Fibroblast of skin of back (primary cell): ENCODE measurements at places on chromosomes 3 and 15.

GRCh38 chr3:116179091-116179490, 266.2 kb downstream of the LSAMP start:
- DNase-seq = peak; percentile 72

- peak; percentile 42 for DNase-seq
These were observed 107.9 kb downstream of the ATG7 start for GRCh38 chr3:11379824-11380701.

GRCh38 chr3:62604298-62604697, 230.9 kb upstream of the FEZF2 start:
- DNase-seq = peak; percentile 90

DNA sequence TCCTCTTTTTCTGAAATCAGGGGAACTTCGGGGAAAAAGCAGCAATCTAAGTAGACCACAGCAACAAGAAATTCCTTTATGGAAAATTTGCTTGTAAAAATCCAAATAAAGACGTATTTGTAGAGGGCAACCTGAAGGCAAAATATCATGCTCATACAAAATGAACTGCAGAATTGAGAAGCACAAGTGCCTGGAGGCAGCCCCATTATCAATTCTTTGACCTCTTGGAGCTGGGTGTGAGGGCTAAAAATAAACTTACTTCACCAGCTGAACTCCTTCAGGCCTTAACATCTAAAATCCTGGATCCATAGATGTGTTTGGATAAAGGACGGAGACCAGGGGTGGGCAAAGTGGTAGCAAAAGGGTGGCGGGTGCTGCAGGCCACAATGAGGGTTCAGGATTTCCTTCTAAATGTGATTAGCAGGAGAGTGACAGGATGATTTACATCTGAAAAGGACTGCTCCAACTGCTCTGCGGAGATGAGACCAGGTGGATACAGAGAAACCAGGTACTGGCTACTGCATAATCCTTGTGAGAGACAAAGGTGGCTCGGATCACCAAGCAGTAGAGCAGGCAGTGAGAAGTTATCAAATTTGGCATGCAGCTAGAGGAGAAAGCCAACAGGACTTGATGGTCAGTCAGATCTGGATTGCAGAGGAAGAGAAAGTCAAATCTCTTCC, 81.7 kb upstream of the TJP1 start:
- DNase-seq = no peak

DNA sequence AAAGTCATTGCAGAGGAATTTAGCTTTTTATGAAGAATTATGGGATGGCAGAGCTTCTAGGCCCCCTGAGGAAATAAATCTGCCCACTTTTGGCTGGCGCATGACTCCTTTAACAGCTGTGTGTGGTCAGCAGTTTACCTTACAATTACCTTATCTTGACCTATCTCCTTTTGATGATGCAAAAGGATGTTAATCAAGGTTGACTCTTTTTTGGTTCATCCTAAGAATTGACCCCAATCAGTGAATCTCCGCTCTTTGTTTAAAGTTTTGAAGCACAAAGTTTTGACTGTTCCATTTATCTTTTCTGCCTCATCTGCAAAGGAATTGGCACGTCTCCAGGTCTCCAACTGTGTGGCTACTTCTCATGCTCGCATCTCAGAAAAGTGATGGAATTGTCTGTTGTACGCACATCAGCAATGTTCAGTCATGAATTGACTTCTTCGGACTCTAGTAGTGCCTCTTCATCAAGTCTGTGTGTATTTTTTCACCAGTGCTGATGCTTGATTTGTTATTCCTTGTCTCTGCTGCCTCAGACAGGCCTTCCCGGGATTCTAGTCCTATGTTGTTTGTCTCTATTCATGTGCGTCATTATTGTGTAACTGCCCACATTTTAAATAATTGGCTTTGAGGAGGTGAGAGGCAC, 196.2 kb upstream of the CFAP20DC start:
- peak; percentile 28 for DNase-seq

- DNase-seq = peak; percentile 64
These were observed 124.6 kb downstream of the ARRDC4 start for GRCh38 chr15:98085003-98085639.

- DNase-seq = no peak
These were observed 101.4 kb downstream of the LMLN start for GRCh38 chr3:198061119-198062067.

GRCh38 chr15:68385671-68386586, 46.0 kb downstream of the ITGA11 start:
- no peak for DNase-seq

DNA sequence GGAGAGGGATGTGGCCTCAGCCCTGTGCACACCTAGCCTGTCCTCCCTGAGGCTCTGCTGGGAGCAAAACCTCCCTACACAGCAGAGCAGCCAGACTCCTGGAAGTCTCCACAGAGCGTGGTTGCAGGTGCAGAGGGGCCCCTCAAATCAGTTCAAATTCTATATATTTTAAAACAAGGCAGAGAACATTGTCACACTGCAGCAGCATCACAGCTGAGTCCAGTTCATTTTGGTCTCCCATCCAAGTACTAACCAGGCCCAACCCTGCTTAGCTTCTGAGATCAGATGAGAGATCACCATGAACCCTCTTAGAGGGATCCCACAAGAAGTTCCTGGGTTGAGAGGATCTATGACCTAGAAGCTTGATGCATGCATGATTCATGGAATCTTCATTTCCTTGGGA, 331.0 kb upstream of the RGMA start:
- DNase-seq = peak; percentile 11

DNA sequence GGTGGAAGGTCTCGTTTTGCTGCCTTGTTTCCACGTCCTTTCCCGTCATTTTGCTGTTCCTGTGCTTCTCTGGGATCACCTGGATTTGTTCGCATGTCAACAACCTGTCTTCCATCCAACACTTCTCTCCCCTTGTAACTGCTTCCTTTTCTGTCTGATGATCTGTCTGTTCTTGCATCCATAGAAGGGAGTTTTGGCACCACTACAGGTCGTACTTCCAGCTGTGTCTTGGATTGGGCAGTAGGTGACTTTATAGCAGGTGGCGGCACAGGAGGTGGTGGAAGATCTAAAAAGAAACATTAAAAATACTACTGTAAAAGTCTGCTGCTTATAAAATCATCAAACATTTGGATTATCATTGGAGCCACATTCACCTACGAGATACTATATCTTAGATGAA, 1161.0 kb downstream of the ROBO1 start:
- no peak for DNase-seq

GRCh38 chr3:70075101-70075500, 75.6 kb downstream of the SAMMSON start:
- peak; percentile 42 for DNase-seq

DNA sequence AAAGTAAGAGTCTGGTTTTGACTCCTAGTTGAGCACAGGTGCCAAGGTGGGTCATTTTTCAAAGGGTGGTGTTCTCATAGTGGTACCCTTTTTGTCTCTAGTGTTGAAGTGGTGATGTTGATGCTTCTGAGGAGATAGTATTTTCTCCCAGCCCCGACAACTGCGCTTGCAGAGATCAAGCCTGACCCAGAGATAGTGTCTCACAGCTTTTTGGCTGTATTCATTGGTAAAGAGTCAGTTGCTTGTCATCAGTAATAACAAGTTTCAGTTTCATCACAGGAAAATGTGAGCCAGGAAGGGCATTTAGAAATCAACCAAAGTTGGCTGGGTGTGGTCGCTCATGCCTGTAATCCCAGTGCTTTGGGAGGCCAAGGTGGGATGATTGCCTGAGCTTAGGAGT, 139.3 kb downstream of the NFKBIZ start:
- no peak for DNase-seq

- no peak for DNase-seq
These were observed 2.5 kb downstream of the RORA start for GRCh38 chr15:61226361-61227256.

DNA sequence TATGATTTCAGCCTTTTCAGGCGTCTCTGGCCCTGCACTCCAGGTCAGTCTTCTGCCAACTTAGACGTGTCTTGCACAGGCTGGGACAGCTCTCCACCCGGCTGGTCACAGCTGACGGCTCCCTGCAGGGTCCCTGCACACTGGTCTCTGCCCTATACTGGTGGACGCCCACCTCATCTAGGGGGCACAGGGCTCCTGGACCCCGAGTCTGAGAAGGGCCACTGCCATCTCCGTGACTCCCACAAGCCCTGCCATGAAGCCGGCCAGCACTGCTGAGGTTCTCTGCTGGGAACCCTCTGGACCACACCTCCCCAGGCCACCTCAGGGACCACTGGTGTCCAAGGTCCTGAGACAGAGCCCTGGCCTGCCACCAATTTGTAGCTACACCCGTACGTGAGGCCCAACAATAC, 40.5 kb downstream of the CYFIP1 start:
- DNase-seq = no peak

- DNase-seq = no peak
These were observed 337.6 kb downstream of the EFHB start for GRCh38 chr3:19596408-19596807.

DNA sequence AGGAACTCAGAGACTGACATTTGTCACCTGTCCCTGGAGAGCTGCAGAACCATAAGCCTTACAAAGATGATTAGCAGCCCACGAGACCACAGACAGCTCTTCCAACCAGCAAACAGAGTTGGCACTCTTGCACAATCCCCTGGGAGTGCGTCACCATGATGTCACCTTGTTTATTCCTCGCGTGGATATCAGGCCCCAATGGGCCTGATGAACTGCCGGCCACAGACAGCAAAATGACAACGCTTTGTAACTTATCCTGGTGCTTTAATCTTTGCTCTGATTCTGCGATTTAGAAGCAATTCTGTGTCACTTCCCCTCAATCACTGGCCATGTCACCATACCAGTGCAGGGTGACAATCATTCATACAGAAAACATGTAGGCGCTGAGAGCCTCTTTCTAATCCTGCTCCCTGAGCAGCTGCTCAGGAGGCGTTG, 89.2 kb downstream of the TAMM41 start:
- peak; percentile 27 for DNase-seq

- no peak for DNase-seq
These were observed 1.1 kb downstream of the TFDP2 start for GRCh38 chr3:142148044-142148791.

DNA sequence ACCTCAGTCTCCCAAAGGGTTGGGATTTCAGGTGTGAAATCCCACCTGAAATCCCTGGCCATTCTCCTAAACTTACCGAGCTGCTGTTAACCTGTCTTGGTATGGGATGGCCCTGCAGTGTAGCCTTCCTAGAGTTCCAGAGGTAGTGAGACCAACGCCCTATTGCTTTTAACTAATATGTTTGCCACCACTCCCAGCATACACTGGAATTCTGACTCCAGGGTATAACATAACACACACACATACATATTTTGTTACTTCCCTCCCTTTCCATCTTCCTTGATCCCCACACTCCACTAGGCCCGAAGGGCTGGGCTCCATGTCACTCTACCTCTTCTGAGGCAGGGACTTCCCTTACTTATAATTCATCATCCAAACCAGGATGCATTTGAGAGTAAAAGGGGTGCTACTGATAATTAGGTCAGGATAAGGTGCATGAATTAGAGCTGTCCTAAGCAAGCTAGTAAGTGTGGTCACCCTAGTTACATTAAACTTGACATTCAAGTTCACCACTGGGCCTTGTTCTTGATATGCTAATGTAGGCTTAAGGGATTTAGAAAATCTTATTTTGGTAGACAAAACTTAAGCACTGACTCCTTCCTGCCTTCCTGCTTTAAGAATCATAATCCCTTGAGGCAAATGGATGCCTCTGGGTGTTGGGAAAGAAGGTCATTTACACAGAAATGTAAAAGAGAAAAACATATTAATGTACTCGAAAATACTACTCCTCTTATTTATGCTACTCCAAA, 317.6 kb downstream of the MAGI1 start:
- DNase-seq = no peak
